ENCODE measurements at places on chromosomes 2 and 18. TPM values are rescaled to one million over a fixed set of nuclear protein-coding genes. Genes with fewer than 3 reads are reported as not detected.

FSIP2 gene
- 1.9 TPM for polyA plus RNA-seq

SERPINB10 gene
- polyA plus RNA-seq = not detected

SIX2 gene
- not detected for polyA plus RNA-seq

NCKAP5 gene
- polyA plus RNA-seq = 1.1 TPM

APOB gene
- 0.20 TPM for polyA plus RNA-seq

CXCR1 gene
- polyA plus RNA-seq = 0.07 TPM

MOCOS gene
- 7.6 TPM for polyA plus RNA-seq

RANBP2 gene
- 48.9 TPM for polyA plus RNA-seq

SERPINB2 gene
- not detected for polyA plus RNA-seq

GRB14 gene
- 37.1 TPM for polyA plus RNA-seq

NCL gene
- 1,227 TPM for polyA plus RNA-seq

C2orf72 gene
- 1.4 TPM for polyA plus RNA-seq

SPC25 gene
- 1.9 TPM for polyA plus RNA-seq

RAB12 gene
- polyA plus RNA-seq = 27.6 TPM

POTEC gene
- not detected for polyA plus RNA-seq

MRPL19 gene
- 16.5 TPM for polyA plus RNA-seq

DARS1 gene
- 159 TPM for polyA plus RNA-seq

GGCX gene
- polyA plus RNA-seq = 14.9 TPM

SNORC gene
- 0.35 TPM for polyA plus RNA-seq

POU3F3 gene
- 0.18 TPM for polyA plus RNA-seq

GYPC gene
- polyA plus RNA-seq = 225 TPM

HRH4 gene
- polyA plus RNA-seq = 0.03 TPM
